ENCODE measurements at places on chromosomes 3 and 15. TPM values are rescaled to one million over a fixed set of nuclear protein-coding genes. Genes with fewer than 3 reads are reported as not detected.
A peak's percentile ranks its signal among the peaks of the same experiment; 100 is the strongest.

AP3B2 gene
- 8.0 TPM for total RNA-seq

SLC28A1 gene
- total RNA-seq: not detected

CFAP44 gene
- total RNA-seq: 6.6 TPM

ASB14 gene
- not detected for total RNA-seq

ECE2 gene
- total RNA-seq: not detected

TMEM212 gene
- total RNA-seq: not detected

GABRB3 gene
- total RNA-seq: 1.1 TPM

- DNase-seq: no peak
Measured at GRCh38 chr3:18489939-18490338, 64.8 kb upstream of the SATB1 start.

GRCh38 chr3:182092662-182093262 lies 381.0 kb downstream of the SOX2 start:
- no peak for DNase-seq

DNA sequence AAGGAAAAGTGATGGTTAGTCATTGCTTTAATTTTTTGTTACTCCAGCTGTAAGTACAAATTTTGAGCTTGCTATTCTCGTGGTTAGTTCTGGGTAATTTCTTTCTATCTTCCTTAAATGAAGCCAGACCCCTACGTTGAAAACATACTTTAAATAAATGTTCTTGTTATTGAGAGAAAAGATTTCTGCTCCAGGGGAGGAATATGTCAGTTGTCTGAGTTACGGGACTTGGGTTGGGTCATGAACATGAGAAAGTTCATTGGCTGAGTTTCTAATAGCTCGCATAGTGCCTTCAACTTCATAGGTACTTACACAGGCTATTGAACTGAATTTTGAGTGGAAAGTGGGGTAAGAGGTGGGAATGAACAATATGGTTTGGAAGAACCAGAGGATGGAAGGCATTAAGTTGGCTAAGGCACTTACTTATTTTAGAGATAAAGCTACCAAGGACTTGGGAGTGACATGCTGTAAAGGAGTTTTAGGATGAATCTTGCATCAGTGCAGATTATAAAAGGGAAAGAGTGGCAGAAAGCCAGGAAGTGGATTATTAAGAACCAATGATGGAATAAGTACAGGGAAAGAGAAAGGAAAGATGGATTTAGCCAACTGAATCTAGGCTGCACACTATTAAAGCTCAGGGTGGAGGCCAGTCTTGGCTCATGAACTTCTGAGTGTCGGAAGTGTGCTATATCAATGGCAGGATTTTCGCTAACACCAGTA lies 1.4 kb downstream of the RPSA start:
- DNase-seq: no peak

DNA sequence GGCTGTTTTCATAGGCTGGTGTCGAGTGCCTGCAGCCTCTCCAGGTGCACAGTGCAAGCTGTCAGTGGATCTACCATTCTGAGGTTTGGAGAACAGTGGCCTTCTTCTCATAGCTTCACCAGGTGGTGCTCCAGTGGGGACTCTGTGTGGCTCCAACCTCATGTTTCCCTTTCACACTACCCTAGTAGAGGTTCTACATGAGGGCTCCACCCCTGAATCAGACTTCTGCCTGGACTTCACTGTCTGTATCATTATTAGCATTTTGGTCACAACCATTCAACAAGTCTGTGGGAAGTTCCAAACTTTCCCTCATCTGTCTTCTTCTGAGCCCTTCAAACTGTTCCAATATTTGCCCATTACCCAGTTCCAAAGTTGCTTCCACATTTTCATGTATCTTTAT lies 1003.7 kb downstream of the MCTP2 start:
- no peak for DNase-seq

DNA sequence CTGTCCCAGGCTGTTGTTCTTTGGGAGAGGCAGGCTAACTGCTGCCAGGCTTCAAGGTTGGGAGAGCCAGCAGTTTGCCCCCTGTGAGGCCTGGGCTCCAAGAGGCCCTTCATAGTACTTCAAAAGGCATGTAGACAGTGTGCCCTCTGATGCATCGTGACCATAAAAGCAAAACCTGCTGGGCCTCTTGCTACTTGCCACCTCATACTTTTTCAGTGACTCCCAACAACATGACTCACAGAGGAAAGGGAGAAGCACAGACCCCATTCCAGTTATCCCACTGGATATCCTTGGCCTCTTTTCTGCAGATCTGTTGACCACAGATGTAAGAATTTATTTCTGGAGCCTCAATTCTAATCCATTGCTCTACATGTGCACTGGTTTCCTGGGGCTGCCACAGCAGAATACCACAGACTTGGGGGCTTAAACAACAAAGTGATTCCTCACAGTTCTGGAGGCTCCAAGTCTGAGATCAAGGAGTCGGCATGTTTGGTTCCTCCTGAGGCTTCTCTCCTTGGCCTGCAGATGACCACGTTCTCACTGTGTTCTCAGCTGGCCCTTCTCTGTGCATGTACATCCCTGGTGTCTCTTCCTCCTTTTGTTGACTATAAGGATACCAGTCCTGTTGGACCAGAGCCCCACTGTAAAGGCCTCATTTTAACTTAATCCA lies 8.9 kb upstream of the NSMCE3 start:
- DNase-seq: no peak

DNA sequence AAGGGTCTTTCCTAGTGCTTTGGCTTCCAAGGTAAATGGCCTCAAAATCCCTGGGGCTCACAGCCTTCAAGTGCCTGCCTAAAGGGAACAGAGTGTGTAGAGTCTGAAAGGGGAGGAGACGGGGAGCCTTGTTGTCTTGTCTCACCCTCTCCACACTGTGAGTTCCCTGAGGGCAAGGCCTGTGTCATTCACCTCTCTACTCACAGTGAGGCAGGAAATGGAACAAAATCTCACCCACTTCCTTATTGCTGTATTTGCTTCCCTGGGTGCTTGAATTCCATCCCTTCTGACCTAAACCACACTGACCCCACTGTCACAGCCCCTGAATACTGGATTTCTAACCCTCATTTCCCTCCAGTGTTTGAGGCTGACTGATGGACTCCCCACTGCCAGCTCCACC lies 197.5 kb downstream of the EPHB1 start:
- no peak for DNase-seq

DNA sequence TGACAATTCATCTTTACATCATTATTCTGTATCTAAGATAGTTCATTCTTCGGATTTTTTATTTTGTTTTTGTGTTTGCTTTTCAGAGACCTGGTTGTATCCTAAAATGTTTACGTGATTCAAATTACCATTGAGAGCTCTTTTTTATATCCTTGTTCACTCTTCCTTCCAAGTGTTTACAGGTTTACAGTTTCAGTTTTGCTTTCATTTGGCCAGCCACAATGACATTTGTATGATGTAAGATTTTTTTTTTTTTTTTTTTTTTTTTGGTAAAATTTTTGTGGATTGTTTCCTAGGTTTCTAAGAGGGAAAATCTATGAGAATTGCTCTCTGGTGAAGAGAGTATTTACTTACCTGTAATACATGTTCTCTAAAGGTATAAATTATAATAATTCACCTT lies 55.0 kb downstream of the SETD5 start:
- DNase-seq: no peak

DNA sequence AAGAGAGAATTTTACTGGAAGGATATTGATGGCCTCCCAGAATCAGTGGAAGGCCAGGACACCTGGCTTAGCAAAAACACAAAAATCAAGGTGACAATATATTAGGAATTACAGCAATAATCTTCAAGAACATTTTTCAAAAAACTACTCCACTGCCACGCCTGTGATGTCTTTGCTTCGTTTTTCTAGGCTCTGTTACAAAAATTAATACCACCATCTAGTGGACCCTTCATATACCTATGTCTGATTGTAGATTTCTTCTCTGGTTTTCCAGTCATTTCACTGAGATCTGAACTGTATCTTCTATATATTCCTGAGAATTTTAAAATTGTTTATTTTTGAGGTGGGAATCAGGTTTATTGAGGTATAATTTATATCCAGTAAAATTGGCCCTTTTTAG lies 5.6 kb upstream of the SLC33A1 start:
- no peak for DNase-seq

DNA sequence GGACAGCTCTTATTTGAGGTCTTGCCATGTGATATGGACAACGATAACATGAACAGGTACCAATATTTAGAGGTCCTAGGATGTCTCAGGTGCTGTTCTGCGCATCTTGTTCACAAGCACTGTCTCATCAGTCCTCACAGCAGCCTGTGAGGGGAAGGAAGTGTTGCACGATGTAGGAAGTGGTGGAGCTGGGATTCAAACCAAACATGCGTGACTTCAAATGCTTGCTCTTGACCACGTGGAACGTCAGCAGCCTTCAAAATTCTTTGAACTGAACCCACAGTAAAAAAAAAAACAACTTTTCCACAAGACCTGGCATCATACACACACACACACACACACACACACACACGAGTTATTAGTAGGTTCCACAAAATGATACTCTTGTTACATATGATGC lies 153.4 kb upstream of the SMAD3 start:
- no peak for DNase-seq

DNA sequence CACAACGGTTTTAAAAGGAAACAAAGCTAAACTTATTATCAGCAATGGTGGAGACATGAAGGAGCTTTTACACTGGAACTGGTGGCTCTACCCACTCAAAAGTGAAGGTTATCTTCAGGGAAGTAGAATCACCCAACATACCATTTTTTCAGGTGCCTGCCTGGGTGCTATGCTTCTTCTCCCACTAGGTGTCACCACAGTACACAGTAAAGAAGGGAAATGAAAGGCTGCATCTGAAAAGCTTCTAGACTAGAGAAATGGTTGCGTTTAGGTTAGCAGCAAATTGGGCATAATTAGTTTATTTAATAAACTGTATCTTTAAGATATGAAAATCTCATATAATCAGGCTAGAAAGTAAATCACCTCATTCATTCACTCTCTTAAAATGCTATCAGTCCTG lies 47.0 kb upstream of the SELENOK start:
- no peak for DNase-seq

GRCh38 chr3:8990266-8991215 lies 27.3 kb upstream of the RAD18 start:
- no peak for DNase-seq

GRCh38 chr15:52649686-52650085 lies 29.5 kb downstream of the ATOSA start:
- no peak for DNase-seq

GRCh38 chr3:72152551-72153476 lies 367.9 kb upstream of the PROK2 start:
- peak; percentile 57 for DNase-seq

GRCh38 chr3:166029507-166029906 lies 192.3 kb upstream of the BCHE start:
- no peak for DNase-seq

DNA sequence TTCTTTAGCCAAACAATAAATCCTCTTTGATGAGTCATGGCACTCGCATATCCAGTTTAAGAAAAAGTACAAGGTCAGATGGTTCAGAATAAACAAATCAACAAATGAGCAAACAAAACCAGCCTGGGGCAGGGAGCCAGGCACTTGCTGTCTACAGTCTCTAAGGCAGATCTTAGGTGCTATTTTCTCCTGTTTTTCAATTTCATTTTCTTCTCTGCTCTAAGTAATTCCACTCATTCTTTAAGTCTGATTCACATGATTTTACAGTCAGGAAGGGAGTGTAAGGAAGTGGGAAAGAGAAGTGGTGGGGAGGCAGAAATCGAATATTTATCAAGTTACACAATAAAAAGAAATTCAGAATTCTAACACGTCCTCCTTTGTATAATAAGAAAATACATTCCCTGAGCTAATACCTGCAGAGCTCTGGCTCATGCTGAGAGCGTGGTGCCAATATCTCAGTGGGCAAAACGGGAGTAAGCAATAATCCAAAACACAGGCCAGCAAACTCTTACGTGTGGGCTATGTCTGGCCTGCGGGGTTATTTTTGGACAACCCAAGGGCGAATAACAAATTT lies 298.6 kb downstream of the ADAMTS17 start:
- peak; percentile 78 for DNase-seq

DNA sequence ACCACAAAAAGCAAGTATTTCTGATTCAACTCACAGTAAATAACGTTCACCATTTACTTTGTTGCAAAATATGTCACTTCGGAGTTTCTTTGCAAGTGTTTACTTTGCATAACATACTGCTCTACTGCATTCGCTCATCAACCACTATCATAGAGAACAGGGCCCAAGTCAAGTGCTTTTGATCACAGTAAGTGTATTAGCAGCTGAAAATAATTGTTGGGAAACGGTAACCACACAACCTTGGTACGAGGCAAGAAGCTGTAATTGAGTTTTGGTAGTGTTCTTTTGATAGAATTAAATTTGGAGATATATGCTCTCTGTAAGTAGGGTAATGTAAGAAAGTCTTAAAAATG lies 80.1 kb downstream of the SATB1 start:
- no peak for DNase-seq

DNA sequence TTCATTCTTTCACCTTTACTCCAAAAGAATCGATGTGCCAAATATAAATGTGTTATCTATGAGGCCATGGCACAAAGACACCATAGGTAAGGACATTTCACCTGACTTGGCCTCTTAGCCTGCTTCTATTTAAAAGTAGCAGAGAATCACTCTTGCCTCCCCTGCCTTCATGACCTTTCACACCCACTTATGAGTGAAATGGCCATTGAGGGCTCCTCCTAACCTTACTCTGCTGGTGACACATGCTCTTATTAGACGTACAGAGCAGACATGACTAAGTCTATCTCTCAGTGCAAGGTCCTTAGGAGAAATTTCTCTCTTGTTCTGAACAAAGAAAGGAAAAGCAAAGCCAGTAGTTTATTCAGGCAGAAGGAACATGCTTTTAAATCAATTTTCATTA lies 150.7 kb downstream of the LRTM1 start:
- DNase-seq: no peak

- no peak for DNase-seq
Measured at GRCh38 chr15:72540606-72541237, 66.6 kb downstream of the ARIH1 start.

DNA sequence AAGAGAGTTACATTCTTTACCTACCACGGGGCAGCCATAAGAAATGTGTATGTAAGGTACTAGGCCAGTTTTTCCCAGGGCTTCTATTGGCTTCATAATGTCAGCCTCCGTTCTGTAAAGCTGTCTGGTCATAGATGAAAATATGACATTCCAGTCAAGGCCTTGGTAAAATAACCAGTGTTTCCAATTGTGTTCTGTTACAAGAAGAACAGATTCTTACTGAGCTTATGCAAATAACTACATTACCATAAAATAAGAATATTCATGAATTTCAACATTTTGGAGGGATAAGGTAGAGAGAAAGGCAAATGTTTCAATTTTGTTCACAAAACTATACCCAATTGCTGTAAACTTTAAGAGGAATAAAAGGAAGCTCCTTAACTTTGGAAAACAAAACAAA lies 315.5 kb downstream of the THSD4 start:
- no peak for DNase-seq

DNA sequence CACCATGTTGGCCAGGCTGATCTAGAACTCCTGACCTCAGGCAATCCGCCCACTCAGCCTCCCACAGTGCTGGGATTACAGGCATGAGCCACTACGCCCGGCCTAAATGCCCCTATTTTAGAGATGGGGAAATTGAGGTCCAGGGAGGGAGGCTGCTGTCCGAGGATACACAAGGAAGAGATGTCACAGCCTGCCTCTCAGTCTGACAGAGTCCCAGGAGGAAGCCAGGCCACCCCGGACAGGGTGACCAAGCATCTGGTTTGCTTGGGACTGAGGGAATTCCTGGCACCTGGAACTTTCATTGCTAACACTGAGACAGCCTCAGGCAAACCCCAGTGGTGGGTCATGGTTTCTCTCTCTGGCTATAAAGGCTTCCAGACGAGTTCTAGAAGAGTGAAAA lies 30.6 kb upstream of the ADAMTS7 start:
- no peak for DNase-seq
